NCI-H146 (cell line): ENCODE measurements at places on chromosomes 16 and 17.

DNA sequence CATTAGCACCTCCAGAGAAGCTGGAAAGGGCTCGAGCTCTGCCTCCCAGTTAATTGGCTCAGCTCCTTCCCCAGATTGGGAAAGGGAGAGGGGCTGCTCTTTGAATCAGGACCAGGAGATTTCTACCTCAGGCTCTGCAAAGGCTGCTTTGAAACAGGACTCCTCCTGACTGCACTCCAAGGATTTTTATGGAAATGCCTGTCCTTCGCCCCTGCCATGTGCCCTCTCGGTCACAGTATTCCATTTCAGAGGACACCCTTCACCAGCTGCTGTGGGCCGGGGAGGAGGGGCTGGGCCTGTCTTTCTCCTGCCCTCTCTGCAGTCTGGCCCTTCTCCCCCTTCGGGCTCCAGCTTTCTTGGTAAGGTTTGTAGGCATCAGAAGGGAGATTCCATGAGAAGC, 13.6 kb downstream of the MRM1 start:
- DNase-seq = no peak

GRCh38 chr16:75908331-75909117, 182.2 kb upstream of the CPHXL start:
- DNase-seq = no peak

DNA sequence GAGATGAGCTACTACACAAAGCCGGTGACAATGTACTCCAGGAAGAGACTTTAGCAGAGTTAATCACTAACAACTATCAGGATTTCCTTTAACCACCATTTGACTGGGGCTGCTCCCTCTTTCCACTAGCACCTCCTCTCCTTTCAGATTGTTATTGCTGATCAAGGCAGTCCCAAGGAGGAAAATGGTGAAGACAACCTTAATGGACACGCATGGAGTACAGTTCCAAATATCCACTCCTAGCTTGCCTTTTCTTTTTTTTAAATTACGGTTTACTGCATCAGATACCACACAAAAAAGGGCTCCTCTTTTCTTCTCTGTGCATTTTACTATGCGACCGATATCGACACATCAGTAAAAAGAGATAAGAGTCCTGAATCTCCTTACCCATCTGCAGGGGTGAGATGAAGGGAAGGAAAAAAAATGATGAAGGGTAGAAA, 30.9 kb downstream of the FAM222B start:
- DNase-seq = peak; percentile 24

- peak; percentile 56 for DNase-seq
Observed at GRCh38 chr17:62652251-62653001, 25.0 kb downstream of the MRC2 start.

- no peak for DNase-seq
Observed at GRCh38 chr16:56227936-56228335, 36.6 kb downstream of the GNAO1 start.

DNA sequence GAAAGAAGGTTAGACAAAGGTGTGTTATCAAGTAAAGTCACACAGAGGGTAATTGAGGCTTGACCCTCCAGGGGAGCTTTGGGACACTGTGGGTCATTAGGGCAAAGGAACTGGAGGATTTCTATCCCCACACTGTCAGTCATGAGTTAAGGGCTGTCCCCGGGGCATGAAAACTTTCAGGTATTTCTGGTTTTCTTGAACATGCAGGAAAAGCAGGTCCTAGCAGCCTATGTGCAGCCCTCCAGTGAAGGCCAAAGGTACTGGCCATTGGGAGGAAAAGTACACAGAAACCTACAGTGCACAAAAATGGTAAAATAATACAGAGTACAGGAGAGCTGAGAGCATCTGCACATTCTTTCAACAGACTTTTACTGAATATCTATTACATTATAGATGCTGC, 44.4 kb upstream of the SCNN1B start:
- no peak for DNase-seq
